ENCODE measurements at places on chromosomes 16 and 17. TPM values are rescaled to one million over a fixed set of nuclear protein-coding genes. Genes with fewer than 3 reads are reported as not detected.

HDAC5 gene
- 81.4 TPM for total RNA-seq

TCF25 gene
- total RNA-seq, result 400 TPM

- no peak for DNase-seq
- no peaks in the 10 kb centered on the region for H3K4me1 ChIP-seq
- no peaks in the 10 kb centered on the region for H3K27me3 ChIP-seq
- H3K27ac ChIP-seq, result no peak overlapping the region
Measured at GRCh38 chr16:12188061-12188934, 211.8 kb downstream of the SNX29 start.

C1QTNF1 gene
- 0.35 TPM for total RNA-seq

GRCh38 chr17:31495022-31495885 is 103.8 kb downstream of the RAB11FIP4 start:
- peaks cover 7% of the 10 kb centered on the region for H3K36me3 ChIP-seq

- no peaks in the 10 kb centered on the region for H3K4me1 ChIP-seq
- H3K36me3 ChIP-seq, result no peaks in the 10 kb centered on the region
- DNase-seq, result no peak
- no peak overlapping the region for H3K27ac ChIP-seq
- H3K27me3 ChIP-seq, result peaks cover 69% of the 10 kb centered on the region
Measured at GRCh38 chr17:79485991-79486390, 124.9 kb downstream of the RBFOX3 start.

DNA sequence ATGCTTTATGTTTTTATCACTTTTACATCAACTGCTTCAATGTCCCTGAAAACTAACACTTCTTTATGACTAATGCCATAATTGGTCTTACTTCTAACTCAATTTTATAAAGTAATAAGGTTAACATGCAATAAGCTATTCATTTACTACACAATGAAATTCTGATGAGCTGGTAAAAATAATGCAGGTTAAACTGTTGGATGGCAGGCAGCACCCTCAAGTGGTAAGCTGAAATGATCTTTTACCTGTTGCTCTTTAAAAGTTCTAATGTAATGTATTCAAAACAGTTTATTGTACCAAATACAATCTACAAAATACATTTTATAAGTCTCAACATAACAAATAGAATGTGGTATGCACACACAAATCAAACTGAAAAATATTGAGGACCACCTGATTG is 1280.3 kb downstream of the CDH8 start:
- H3K36me3 ChIP-seq, result no peaks in the 10 kb centered on the region
- H3K4me1 ChIP-seq, result no peaks in the 10 kb centered on the region
- no peak overlapping the region for H3K4me3 ChIP-seq
- DNase-seq, result no peak

USP31 gene
- 6.0 TPM for total RNA-seq

DNA sequence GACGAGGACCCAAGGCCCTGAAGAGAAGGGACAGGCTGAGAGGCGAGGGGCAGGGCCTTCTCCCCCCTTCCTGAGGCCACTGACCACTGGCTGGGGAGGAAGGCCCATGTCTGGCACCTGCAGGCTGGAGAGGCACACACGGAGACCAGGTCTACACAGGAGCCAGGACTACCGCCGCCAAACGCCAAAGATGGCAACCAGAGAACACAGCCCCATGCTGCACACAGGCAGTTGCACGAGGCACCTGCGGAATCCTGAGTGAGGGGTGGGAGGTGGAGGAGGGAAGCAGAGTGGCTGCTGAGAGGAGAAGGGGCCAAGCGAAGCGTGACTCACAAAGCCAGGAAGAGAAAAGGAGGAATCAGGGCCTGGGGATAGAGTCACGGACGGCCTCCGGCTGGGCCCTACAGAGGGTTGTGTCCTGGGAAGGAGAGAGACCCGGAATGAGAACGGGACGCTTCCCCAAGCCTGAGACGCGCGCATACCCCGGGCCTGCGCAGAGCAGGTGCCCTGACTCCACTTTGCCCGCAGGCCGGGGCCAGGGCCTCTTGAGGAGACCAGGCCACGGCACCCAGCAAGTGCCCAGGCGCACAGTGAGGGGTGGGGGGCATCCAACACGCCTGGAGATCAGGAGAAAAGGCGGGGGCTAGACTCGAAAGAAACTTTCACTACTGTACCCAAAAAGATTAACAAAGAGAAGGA is 28.7 kb upstream of the C16orf95 start:
- peak overlapping the region; percentile 62 for H3K27ac ChIP-seq
- no peaks in the 10 kb centered on the region for H3K27me3 ChIP-seq
- no peak overlapping the region for H3K4me3 ChIP-seq

- H3K4me3 ChIP-seq, result no peak overlapping the region
- no peaks in the 10 kb centered on the region for H3K4me1 ChIP-seq
- H3K36me3 ChIP-seq, result no peaks in the 10 kb centered on the region
- no peak for DNase-seq
Measured at GRCh38 chr16:64791756-64792155, 330.1 kb downstream of the CDH11 start.

RAB37 gene
- total RNA-seq, result 31.5 TPM

- H3K4me3 ChIP-seq, result no peak overlapping the region
- H3K36me3 ChIP-seq, result no peaks in the 10 kb centered on the region
- H3K4me1 ChIP-seq, result no peaks in the 10 kb centered on the region
- H3K27me3 ChIP-seq, result no peaks in the 10 kb centered on the region
Measured at GRCh38 chr17:79331492-79331891, 256.9 kb downstream of the ENGASE start.

DNA sequence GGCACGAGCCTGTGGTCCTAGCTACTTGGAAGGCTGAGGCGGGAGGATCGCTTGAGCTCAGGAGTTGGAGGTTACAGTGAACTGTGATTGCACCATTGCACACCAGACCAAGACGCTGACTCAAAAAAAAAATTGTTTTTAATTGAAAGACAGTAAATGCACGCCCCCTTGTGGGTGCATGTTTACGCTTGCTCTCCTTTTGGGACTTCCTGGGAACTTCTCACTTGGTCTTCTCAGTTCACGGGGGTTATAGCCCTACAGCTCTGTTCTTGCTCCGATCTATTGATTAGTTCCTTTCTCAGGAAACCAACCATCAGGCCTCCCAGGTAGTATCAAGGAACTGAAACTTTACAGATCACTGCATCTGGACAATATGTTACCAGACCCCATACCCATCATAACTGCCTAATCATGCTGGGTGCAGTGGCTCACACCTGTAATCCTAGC is 14.2 kb upstream of the RIPOR1 start:
- DNase-seq, result peak; percentile 57
- H3K36me3 ChIP-seq, result no peaks in the 10 kb centered on the region
- H3K27me3 ChIP-seq, result no peaks in the 10 kb centered on the region
- H3K4me1 ChIP-seq, result peaks cover 36% of the 10 kb centered on the region
- H3K27ac ChIP-seq, result no peak overlapping the region
- no peak overlapping the region for H3K4me3 ChIP-seq

GRCh38 chr16:35734728-35735402 is 2275.5 kb downstream of the TP53TG3F start:
- H3K36me3 ChIP-seq, result no peaks in the 10 kb centered on the region
- no peak for DNase-seq
- H3K27ac ChIP-seq, result no peak overlapping the region

DNA sequence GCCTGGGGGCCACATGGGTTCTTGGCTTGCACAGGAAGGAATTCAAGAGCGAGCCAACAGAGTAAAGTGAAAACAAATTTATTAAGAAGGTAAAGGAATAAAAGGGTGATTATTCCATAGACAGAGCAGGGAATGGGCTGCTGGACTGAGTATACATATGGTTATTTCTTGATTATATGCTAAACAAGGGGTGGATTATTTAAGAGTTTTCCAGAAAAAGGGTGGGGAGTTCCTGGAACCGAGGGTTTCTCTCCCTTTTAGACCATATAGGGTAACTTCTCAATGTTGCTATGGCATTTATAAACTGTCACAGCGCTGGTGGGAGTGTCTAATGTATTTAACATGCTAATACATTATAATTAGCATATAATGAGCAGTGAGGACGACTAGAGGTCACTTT is 2.0 kb downstream of the MMP2 start:
- no peak for DNase-seq
- H3K4me1 ChIP-seq, result no peaks in the 10 kb centered on the region
- H3K4me3 ChIP-seq, result no peak overlapping the region
- peaks cover 33% of the 10 kb centered on the region for H3K27me3 ChIP-seq
- no peak overlapping the region for H3K27ac ChIP-seq

DNA sequence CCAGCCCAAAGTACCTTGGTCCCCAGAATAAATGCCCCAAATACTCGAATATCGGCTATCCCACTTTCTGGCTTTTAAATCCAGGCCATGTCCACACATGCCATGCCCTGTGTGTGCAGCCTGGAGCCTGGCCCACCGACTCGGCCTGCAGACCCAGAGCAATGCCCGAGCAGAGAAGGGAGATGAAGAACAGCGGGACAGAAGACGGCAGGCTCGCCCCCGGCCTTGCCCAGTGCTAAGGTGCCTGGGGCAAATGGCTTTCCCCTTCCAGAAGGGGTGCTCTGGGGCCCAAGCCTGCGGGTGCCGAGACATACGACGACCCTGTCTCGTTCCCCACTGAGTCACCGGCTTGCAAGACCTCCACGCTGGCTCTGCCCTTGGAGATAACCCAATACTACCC is 8.0 kb downstream of the CLUH start:
- H3K4me1 ChIP-seq, result peaks cover 40% of the 10 kb centered on the region
- H3K36me3 ChIP-seq, result peaks cover 24% of the 10 kb centered on the region
- no peak overlapping the region for H3K4me3 ChIP-seq
- H3K27ac ChIP-seq, result no peak overlapping the region

DNA sequence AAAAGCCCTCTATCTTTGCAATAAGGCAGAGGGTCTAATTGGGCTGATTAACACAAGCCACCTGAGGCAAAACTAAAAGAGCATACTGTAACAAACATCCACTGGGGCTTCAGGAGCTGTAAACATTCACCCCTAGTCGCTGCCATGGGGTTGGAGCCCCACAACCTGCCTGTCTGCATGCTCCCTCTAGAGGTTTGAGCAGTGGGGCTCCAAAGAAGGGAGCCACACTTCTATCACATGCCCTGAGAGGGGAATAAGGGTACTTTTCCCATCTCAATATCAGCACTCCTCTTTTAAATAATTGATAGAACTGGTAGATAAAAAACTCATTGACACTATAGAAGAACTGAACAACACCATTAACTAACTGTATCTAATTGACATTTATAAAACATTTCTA is 130.1 kb upstream of the COX10 start:
- no peak overlapping the region for H3K27ac ChIP-seq
- no peaks in the 10 kb centered on the region for H3K36me3 ChIP-seq
- DNase-seq, result no peak

- no peaks in the 10 kb centered on the region for H3K27me3 ChIP-seq
- peak overlapping the region; percentile 81 for H3K27ac ChIP-seq
- peak; percentile 54 for DNase-seq
- peaks cover 86% of the 10 kb centered on the region for H3K4me1 ChIP-seq
Measured at GRCh38 chr17:78774956-78775571, 7.0 kb downstream of the CYTH1 start.

DNA sequence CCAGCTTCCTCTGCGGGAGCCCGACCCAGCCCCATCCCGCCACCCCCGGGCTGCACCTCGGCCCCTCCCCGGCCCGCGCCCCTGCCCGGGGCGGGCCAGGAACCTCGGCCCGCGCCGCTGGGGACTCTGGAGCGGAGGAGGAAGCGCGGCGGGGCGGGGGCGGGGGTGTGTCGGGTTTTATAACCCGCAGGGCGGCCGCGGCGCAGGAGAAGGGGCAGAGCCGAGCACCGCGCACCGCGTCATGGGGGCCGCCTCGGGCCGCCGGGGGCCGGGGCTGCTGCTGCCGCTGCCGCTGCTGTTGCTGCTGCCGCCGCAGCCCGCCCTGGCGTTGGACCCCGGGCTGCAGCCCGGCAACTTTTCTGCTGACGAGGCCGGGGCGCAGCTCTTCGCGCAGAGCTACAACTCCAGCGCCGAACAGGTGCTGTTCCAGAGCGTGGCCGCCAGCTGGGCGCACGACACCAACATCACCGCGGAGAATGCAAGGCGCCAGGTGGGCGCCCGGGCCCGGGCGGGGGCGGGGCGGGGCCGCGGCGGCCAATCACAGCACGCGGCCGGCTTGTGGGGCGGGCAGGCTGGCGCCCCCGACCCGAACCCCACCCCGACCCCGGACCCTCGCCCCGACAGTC is at the start of gene ACE:
Gene ACE (plus strand): TSS at position 208 of the 626 bp plus-strand sequence. CDS start 34 bp downstream, at position 242.
- DNase-seq, result peak; percentile 29
- H3K36me3 ChIP-seq, result no peaks in the 10 kb centered on the region
- peak within 1 kb of the TSS; percentile 35 for H3K4me3 ChIP-seq
- H3K4me1 ChIP-seq, result peaks cover 27% of the 10 kb centered on the region
- peaks cover 2% of the 10 kb centered on the region for H3K27me3 ChIP-seq

GRCh38 chr17:72510351-72511016 is 389.7 kb downstream of the SOX9 start:
- peaks cover 9% of the 10 kb centered on the region for H3K27me3 ChIP-seq
- no peaks in the 10 kb centered on the region for H3K4me1 ChIP-seq
- H3K36me3 ChIP-seq, result no peaks in the 10 kb centered on the region
- no peak for DNase-seq

GRCh38 chr17:45681706-45682105 is 102.4 kb upstream of the CRHR1 start:
- H3K4me3 ChIP-seq, result no peak overlapping the region
- H3K27me3 ChIP-seq, result peaks cover 36% of the 10 kb centered on the region
- H3K27ac ChIP-seq, result no peak overlapping the region
- H3K4me1 ChIP-seq, result no peaks in the 10 kb centered on the region

MARVELD3 gene
- total RNA-seq, result 0.22 TPM

DNA sequence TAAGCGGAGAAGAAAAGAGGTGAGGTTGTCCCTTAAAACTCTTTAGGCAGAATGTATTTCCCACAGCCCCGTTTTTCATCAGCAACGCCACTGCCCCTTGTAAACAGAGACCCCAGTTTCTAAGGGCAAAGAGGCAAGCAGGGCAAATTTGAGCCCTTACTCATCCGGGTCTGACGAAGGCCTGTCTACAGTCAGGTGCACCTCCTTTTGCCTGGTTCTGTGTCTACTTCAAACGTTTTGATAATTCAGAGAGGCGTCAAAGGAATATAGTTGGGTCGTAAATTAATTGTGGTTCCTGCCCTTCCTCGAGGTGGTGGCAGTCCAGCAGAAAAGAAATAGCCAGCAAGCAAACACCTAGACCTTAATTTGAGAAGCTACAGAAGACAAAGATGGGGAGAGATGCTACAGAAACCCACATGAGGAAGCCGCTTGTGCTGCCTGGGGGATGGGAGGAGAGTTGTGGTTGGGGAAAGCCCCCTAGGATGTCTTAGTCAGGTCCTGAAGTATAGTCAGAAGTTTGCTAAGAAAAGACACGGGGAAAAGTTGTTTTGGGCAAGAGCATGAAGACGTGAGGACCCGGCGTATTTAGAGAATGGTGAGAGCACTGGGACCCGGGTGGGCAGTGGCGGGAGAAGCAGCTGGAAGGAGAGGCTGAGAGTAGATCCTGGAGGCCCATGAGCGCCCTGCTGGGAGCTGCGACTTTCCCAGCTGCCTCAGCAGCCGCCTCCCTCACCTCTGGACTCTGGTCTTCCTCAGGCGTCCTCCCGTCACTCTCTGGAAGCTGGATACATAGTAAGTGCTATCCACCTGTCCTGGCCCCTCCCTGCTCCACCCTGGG is 2.4 kb downstream of the FBRS start:
- peaks cover 17% of the 10 kb centered on the region for H3K36me3 ChIP-seq
- peak; percentile 79 for DNase-seq
- H3K27me3 ChIP-seq, result no peaks in the 10 kb centered on the region
- peak overlapping the region; percentile 88 for H3K4me3 ChIP-seq
- H3K4me1 ChIP-seq, result peaks cover 70% of the 10 kb centered on the region
- peak overlapping the region; percentile 88 for H3K27ac ChIP-seq

KRT9 gene
- not detected for total RNA-seq

GRCh38 chr16:79677799-79678530 is 77.4 kb upstream of the MAF start:
- H3K27me3 ChIP-seq, result no peaks in the 10 kb centered on the region
- H3K27ac ChIP-seq, result no peak overlapping the region
- no peak overlapping the region for H3K4me3 ChIP-seq
- no peak for DNase-seq
- H3K36me3 ChIP-seq, result no peaks in the 10 kb centered on the region
- no peaks in the 10 kb centered on the region for H3K4me1 ChIP-seq

- H3K36me3 ChIP-seq, result peaks cover 10% of the 10 kb centered on the region
- no peak overlapping the region for H3K27ac ChIP-seq
- H3K4me1 ChIP-seq, result no peaks in the 10 kb centered on the region
- H3K27me3 ChIP-seq, result no peaks in the 10 kb centered on the region
Measured at GRCh38 chr16:516301-516700, 11.2 kb upstream of the CAPN15 start.

SCNN1G gene
- total RNA-seq, result not detected
